Neural progenitor cell (in vitro differentiated cells): ENCODE measurements at places on chromosomes 16 and 17. TPM values are rescaled to one million over a fixed set of nuclear protein-coding genes. Genes with fewer than 3 reads are reported as not detected.

The PPP1R1B gene
- total RNA-seq: 0.90 TPM in 1 of 2 replicates, not detected in the other

The MEIOB gene
- total RNA-seq: 1.9 and 3.7 TPM in 2 replicates

DNA sequence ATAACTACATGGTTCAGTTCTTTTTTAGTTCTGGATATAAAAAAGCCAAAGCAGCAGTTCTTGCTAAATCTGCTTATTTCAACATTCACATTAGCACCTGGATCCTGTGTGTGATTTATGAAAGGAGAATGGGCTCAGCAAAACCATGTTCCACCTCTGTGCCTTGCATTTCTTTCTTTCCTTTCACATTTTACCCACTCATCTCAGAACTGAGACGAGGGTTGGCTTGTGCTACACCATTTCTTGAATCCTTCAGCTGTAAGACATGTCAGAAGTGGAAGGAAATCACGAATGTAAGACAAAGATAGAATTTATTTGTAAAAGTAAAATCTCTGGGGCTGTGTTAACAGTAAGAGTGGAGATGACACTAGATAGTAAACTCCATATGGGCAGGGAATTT is 1.2 kb upstream of the UTP6 start:
- DNase-seq: no peak

GRCh38 chr17:1762901-1763898 is 1.3 kb downstream of the SERPINF1 start:
- DNase-seq: peak; percentile 72

DNA sequence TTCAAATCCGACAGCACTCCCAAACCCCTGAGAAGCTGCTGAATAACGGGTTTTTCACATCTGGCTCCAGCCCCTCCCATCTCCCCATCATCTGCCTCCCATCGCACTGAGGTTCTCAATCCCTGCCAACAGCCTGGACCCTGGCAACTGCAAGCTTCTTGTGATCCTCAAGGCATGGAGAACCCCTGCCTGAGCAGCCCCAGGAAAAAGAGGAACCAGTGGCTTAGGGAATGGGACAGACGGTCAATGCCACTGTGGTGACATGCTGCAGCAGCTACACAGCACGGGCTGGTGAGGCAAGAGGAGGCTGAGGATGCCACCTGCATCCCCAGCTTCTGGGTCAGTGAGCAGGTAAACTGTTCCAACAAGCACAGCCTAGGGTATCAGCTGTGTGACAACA is 3.3 kb upstream of the MBTPS1 start:
- DNase-seq: no peak

DNA sequence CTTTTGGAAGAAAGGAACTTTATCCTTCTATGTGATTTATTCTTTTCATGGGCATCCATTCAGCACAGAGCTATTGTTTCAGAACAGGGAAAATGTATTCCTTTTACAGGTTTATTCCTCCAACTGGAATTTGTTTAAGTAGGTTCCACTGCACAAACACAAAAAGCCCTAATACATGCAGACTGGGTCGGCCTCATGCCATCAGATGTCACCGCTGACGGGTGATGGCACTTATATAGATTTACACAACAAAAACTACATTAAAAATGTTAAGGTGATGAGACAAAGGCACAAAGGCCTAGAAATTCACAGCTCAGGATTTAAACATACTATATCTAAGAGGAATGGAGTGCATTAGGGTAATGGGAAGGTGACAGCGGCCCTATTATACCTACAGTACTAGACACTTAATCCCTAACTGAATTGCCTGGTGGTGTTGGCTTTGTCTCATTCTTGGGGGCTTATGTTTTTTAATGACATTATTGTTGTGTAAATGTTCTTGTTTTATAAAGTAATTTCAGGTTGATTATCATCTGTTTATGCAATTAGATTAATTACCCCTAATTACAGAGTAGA is 276.4 kb upstream of the PSMD7 start:
- DNase-seq: peak; percentile 77

GRCh38 chr16:87733190-87733589 is 32.6 kb downstream of the KLHDC4 start:
- DNase-seq: no peak

- DNase-seq: no peak
These were observed 29.9 kb downstream of the NKD1 start for GRCh38 chr16:50578137-50578536.
